ENCODE measurements at places on chromosomes 1 and 21.

GRCh38 chr1:235920596-235921375 lies 54.1 kb upstream of the LYST start:
- peak; percentile 82 for DNase-seq

DNA sequence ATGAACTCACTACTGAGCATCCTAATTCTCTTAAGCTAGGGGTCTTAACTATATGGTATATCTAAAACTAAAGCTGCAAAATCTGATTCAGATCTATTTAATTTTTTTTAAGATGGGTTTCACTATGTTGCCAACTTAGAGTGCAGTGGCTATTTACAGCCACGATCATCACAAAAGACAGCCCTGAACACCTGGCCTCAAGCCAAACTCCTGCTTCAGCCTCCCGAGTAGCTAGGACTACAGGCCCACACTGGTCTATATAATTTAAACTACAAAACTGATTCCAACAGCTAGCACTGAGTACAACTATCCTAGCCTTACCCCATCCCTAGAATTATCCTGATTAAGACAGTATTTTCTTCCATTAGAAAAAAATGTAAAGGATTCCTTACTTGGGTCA lies 37.1 kb downstream of the EIF4G3 start:
- peak; percentile 31 for DNase-seq

DNA sequence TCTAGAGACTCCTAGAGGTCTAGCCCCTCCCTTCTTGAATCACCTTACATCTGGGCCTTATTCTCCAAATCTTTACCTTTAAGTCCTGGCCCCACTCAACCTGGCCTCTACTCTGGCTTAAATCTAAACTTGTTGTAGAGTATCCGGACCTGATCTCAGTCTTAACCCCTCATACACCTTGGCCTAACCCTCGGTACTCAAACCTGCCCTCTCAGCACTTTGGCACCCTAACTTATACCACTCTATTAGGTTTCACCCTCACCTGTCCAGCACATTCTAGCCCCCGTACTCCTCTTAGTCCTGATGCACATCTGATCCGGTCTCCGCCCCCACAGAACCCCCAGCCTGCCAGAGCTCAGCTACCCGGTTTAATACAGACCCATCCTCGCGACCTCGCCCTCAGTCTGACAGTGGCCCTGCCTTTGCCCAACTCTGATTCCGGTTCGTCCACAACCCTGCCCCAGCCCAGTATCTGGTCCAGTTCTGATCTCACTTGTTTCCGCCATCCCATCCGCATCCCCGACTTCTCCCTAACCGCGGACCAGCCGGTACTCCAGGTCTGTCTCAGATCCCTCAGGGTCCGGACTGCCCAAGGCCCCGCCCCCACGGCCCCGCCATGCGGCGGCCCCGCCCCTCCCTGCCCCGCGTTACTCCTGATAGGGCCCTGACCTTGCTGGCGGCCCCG lies 1.5 kb downstream of the TRIM62 start:
- peak; percentile 92 for DNase-seq

GRCh38 chr1:226975259-226976250 lies 35.5 kb downstream of the COQ8A start:
- no peak for DNase-seq

GRCh38 chr1:46575300-46575699 lies 23.9 kb upstream of the KNCN start:
- no peak for DNase-seq

GRCh38 chr1:24294228-24294672 lies 24.9 kb upstream of the GRHL3 start:
- DNase-seq = peak; percentile 97

DNA sequence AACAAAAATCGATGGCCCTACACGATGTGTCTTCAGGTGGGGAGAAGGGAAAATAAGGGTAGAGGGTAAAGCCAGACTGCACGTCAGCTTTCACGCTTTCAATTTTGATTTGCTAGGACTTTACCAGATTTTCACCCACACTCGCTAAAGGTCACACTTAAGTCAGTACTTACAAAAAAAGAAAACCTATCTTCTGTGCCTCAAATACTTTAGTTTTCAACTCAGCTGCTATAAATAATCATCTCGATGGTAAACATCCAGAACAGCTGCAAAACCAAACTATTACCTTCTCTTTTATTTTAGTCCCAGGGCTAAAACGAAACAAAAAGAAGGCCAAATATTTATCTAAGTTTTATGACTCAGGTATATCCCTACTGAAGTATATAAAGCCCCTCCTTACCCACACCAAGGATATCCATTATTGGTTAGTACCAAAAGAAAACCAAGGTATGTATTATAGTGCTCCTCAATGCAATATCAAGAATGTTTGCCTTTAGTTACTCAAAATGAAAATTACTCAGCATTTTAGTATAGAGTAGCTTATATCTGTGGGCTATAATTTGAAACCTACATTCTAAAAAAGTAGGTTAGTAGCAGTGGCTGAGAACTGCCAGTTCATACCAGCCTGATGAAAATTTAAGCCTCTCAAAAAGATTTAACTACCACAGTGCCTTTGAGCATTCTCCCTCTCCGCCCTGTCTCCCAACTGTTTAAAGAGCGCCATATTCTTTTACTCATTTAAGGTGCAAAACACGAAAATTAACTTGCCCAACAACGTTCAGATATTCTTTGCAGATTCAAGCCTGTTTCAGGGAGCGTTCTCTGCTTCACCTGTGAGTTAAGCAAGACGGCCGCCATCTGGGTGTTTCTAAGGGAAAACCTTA lies 1.5 kb downstream of the CSDE1 start:
- DNase-seq = no peak

DNA sequence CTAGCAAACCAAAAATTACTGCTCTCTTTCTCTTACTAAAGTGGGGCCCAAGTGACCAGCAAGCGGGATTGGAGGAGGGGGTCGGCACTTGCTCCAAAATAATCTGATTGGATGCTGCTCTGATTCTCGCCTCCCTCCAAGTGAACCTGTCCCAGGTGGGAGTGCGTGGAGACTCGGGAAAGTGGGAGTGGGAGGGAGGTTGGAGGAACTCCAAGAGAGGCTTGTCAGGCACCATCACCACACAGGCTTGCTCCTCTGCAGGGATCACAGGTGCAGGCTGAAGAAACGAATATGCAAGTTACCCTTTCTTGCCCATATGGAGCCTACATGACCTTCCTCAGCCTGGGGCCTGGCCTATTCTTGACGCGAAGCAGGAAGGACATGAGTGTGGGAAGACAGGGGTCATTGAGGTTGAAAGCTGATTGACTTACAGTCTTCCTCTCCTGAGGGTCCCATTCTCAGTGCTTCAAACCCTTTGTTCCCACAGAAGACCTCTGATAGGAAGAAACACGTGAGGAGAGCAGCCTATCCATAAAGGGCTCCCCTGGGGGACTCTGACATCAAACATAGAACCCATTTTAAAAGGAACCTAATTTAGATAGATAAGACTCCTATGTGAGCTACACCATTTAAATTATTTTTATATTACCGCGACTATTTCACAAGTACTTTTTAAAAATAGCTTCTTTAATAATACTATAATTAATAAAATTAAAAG lies 14.2 kb downstream of the RGS8 start:
- no peak for DNase-seq

DNA sequence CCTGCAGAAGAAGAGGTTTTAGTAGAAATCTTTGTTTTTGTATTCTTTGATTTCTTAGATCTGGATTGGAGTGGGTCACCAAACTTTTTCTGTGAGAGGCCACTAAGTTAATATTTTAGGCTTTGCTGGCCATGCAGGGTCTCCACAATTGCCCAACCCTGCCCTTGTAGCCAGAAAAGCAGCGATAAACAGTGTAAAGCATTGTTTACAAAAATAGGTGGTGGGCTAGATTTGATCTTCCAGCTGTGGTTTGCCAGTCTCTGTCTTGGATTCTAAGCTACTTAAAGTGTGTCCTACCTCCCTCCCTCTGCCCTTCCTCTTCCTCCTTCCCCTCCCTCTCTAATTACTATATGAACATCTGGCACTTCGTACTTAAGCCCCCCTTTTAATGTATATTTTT lies 68.0 kb downstream of the LAMC1 start:
- no peak for DNase-seq

DNA sequence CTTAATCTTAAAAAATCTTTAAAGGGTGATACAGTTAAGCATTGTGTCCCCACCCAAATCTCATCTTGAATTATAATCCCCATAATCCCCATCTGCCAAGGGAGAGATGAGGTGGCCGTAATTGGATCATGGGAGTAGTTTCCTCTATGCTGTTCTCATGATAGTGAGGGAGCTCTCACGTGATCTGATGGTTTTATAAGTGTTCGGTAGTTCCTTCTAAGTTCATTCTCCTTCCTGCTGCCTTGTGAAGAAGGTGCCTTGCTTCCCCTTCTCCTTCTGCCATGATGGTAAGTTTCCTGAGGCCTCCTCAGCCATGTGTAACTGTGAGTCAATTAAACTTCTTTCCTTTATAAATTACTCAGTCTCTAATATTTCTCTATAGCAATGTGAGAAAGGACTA lies 10.7 kb downstream of the DHRS3 start:
- DNase-seq = no peak

- DNase-seq = no peak
Observed at GRCh38 chr1:53296117-53296749, 31.6 kb downstream of the LRP8 start.

GRCh38 chr1:187942986-187943385 lies 1114.2 kb downstream of the PLA2G4A start:
- DNase-seq = no peak

DNA sequence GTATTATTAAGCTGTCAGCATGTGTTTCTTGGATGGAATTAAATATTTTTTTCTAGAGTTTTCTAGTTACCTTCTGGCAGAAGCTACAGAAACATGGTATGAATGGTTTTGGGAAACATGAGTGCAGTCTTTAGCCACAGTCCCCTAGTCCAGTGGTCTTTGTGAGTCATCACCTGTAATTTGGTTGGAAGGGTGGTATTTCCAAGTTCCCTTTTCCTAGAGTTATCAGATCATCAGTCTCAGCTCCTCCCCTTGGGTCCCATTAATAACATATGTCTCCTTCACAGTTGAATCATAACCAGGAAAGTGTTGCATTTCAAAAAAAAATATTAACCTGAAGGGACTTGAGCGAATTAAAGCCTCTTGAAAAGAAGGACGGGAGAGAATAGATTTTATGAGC lies 27.0 kb downstream of the ELAVL4 start:
- DNase-seq = no peak

- no peak for DNase-seq
Observed at GRCh38 chr1:41726899-41727748, 191.6 kb downstream of the HIVEP3 start.

- peak; percentile 29 for DNase-seq
Observed at GRCh38 chr1:912740-913301, 10.9 kb upstream of the SAMD11 start.

GRCh38 chr1:19484798-19485361 lies 459 bp downstream of the CAPZB start:
- DNase-seq = peak; percentile 41

DNA sequence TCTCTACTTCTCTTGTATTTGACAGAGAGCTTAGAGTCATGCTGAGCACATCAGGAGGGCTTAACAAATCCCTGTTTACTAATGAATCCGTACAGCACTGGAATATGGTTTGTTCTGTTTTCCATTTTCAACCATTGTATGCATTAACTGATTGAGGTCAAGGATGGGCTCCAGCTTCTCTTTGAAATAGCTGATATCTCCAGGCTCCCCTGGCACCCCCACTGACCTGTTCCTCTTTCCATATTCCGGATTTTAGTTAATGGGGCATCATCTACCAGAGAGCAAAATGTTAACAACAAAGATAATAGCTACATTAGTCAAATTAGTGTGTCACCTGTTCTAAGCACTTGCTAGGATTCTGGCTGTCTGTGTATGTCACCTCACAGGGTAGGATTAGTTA lies 57.6 kb downstream of the NENF start:
- DNase-seq = no peak

DNA sequence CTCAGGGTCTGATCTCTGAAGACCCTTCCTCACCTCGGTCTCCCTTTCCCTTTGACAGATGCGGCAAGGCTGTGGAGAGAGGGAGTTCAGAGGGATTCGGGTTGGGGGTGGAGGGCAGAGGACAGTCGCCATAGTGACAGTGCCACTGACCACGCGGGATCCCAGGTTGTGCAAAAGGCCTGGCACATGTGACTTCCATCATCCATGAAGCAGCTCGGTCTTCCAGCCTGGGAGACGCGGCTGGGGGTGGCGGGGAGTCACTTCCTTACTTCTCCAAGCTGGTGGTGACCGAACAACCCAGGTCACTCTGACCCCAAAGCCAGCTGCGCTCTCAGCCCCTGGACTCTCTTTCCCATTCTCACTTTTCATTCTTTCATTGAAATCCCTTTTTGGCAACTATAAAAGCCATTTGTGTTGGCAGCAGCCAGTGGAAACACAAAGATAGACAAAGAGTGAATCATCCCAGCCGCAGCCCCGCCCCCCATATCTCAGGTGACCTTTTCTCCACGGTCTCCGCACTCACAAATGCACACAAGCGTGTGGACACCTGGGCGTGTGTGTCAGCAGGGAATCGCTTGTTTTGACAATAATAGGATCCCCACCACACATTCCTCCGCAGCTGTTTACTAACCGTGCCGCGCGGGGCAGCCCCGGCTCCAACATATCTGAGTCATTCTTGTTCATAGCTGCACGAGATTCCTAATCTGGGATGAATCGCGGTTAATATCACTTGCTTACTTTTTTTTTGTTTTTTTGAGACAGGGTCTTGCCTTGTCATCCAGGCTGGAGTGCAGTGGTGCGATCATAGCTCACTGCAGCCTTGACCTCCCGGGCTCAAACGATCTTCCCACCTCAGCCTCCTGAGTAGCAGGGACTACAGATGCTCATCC lies 68.3 kb downstream of the DHRS3 start:
- DNase-seq = peak; percentile 92

- peak; percentile 82 for DNase-seq
Observed at GRCh38 chr1:225691861-225692516, 39.1 kb upstream of the ENAH start.

DNA sequence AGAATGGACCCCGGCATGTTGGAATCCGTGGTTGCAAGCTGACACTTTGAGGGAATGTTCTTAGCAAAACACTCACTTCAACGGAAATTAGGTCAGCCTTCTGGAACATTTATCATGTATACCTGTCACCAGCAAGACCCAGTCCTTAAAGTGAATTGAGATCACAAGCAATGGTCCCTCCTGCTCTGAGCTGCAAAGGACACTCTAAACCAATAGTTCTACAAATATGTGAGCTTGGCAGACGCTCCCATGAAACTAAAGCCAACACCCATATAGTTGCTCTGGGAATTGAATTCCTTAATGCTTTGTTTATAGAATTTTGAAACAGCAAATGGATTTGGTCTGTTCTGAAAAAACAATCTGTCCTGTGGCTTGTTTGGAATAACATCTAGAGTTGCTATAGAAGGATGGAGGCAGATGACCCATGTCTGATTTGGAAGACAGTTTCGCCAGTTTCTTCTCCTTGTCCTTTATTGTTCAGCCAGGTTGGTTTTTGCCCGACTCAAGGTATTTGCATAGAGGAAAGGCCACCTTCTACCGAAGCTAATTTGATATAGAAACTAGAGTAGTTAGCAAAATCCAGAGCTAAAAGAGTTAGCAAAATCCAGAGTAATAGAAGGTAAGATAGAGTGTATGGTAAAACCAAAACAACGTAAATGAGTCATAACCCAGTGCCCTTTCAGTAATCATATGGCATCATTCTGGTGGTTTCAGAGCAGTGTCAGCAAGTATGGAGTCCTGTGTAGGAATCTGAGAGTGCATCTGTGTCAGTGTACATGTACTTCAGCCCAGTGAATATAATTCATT lies 236.2 kb downstream of the NFIA start:
- peak; percentile 64 for DNase-seq

GRCh38 chr1:203076031-203076511 lies 9.7 kb downstream of the MYOG start:
- DNase-seq = no peak
